PC-3 (cell line): ENCODE measurements at places on chromosomes 12 and 14. TPM values are rescaled to one million over a fixed set of nuclear protein-coding genes. Genes with fewer than 3 reads are reported as not detected.

The PLA2G1B gene
- not detected in 2 replicates for total RNA-seq

The TAS2R20 gene
- 0.11 and 0.46 TPM in 2 replicates for total RNA-seq

The RFLNA gene
- total RNA-seq, result not detected in 2 replicates

The CRIP1 gene
- total RNA-seq, result 45.9 and 48.7 TPM in 2 replicates

The BRF1 gene
- 55.8 and 86.1 TPM in 2 replicates for total RNA-seq

The CRACR2A gene
- total RNA-seq, result not detected in 2 replicates

The AVPR1A gene
- not detected in 2 replicates for total RNA-seq

The PLBD1 gene
- 0.87 and 1.5 TPM in 2 replicates for total RNA-seq

The KRT3 gene
- 0.17 and 0.33 TPM in 2 replicates for total RNA-seq

The TGFB3 gene
- 10.2 and 15.5 TPM in 2 replicates for total RNA-seq

The CLEC1B gene
- total RNA-seq, result not detected in 2 replicates

- DNase-seq, result no peak
Observed at GRCh38 chr12:114762490-114763110, 78.6 kb upstream of the TBX3 start.

DNA sequence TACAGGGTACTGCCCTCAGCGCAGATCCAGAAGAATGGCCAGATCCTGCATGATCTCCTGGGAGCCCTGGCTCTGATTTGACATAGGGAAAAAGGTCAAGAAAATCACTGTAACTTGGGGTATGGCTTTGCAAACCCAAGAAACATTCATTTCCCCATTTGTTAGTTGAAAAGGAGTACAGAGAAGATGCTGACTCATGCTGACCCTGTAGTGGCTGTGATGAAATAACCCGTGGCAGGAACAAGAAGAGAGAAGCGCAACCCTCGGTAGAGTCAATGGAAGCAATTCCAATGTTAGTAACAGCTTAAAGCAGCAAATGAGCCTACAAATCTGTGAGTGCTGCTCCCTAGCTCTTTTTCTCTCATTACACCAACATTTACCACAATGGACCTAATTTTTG is 281.6 kb upstream of the NPAS3 start:
- DNase-seq, result peak; percentile 10

DNA sequence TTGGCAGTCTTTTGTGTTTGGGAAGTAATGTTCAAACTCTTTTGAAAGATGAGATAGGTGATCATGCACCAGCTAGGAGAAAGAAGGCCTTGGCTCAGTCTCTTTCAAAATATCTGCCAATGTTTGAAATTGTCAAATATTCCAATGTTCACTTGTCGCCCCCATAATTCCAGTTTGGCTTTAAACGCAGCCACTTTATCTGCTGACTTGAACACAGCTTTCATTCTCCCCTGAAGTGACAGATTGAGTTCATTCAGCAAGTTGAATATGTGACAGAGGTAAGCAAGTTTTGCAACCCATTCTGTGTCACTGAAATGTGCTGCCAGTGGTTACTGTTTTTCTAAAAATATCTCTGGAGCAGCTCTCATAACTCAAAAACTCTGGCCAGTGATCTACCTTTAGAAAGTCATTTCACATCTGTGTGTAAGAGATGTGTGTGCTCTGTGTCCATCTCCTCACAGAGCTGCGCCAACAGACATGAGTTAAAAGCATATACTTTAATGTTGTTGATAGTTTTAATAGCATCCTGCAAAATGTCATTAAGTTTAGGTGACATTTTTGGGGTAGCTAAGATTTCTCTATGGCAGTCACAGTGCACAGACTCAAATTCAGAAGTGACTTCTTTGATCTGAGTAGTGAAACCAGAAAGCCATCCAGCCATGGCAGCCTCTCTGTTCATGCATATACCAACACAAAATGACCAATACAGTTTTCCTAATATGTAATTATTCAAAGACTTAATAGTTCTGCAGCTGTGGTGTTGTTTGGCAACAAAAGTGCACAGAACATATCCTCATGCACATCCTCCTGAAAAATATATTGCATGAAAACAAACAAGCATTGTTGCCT is 614.3 kb upstream of the MIS18BP1 start:
- no peak for DNase-seq

DNA sequence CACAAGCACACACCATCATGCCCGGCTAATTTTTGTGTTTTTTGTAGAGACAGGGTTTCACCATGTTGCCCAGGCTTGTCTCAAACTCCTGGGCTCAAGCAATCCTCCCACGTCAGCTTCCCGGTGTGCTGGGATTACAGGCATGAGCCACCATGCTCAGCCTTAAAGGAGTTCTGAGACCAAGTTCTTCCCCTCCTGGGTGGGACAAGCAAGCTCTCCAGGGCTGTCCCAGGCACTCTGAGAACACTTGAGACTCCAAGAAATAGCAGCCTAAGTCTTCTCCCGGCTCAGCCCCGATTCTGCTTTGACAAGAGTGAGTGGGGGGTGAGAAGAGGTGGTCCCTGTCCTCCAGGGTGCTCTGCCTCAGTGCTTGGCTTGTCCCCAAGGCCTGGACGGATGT is 86.4 kb downstream of the STAB2 start:
- no peak for DNase-seq

GRCh38 chr12:121248622-121249021 is 38.7 kb downstream of the P2RX4 start:
- DNase-seq, result no peak

DNA sequence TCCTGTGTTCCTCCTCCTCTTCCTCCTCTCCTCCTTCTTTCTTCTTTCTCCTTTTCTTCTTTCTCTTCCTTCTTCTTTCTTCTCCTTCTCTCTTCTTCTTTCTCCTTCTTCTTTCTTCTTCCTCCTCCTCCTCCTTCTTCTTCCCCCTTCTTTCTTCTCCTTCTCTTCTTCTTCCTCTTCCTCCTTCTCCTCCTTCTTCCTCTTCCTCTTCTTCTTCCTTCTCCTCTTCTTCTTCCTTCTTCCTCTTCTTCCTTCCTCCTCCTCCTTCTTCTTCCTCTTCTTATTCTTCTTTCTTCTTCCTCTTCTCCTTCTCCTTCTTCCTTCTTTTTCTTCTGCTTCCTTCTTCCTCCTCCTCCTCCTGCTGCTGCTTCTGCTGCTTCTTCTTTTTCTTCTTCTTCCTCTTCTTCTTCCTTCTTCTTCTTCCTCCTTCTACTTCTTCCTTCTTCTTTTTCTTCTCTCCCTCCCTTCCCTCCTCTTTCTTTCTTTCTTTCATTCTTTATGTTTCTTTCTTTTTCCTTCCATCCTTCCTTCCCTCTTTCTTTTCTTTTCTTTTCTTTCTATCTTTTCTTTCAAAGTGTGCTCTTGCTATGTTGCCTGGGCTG is 19.0 kb downstream of the C12orf71 start:
- no peak for DNase-seq

DNA sequence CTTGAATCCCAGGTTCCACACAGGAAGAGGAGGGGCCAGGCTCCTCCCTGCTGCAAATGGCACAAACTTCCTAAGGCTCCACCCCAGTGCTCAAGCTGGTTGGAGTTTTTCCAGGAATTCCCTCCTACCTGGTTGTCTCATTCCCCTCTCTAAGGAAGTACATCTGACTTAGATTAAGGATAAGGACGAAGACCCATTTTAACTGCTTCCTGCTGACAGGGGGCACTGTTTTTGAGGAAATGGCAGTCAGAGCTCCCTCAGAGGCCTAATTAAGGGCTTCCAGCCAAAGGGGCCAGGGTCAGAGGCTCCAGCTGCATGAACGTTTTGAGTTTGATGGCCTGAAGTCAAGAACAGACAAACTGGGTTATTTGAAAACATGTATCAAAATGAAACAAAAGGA is 1084.7 kb downstream of the SLC6A15 start:
- peak; percentile 54 for DNase-seq

DNA sequence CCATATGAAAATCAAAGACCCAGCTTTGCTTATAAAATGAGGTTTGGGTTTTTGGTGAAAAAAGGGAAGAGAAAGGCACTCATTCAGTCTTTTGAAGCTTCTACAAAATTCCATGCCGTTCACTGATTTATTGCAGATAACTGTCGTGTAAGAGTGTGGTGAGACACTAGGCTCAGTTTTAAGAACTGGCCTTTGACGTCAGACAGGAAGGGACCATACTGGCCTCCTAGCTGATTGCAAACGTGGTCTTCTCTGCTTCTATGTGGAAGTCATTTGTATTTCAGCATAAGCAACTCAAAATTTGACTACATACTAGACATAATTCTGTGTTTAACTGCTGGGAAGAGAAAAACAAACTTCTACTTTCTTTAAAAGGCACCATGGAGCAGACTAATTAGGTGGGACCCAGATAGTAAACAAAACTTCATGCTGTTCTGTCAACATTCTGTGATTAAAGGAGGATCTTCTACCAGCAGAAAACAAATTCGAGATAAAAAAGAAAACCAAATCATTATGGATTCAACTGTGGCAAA is 168.7 kb downstream of the TTC7B start:
- DNase-seq, result no peak

DNA sequence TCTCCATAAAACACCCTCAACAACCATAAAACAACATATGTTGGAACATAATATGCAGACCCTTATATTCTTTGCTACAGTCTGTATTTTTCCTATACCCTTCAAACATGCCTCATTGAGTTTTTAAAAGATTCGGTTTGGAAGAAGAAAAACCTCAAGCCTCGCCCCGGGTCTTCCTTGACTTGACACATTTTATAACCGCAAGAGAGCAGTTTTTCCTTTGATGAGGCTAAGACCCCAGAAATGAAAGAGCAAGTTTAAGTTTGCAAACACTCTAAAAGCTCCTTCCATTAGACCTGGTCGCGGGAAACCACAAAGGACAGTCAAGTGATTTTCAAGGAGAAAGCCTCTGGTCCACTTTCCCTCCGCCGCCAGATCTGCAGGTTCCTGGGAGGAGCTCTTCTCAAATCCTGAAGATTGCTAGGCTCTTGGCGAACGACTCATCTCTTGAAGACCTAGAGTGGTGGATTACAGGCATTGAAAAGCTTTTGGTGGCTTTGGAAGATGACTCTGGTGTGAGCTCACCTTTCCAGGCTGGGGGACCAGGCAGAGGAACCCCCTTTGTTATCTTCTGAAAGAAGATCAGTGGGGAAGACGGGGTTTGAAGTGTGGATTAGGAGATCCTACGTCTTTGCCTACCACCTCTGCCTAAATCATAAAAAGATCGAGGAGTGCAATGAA is at the start of gene ASCL4:
TSS of gene ASCL4 (plus strand) at position 356 of the 681 bp plus-strand sequence. CDS start 515 bp downstream, outside the sequence.
- DNase-seq, result no peak

GRCh38 chr14:75831952-75832351 is 149.8 kb downstream of the TGFB3 start:
- peak; percentile 94 for DNase-seq

- DNase-seq, result no peak
Observed at GRCh38 chr12:124774054-124774461, 89.6 kb downstream of the SCARB1 start.

- no peak for DNase-seq
Observed at GRCh38 chr12:110742096-110742717, 484 bp downstream of the PPP1CC start.

DNA sequence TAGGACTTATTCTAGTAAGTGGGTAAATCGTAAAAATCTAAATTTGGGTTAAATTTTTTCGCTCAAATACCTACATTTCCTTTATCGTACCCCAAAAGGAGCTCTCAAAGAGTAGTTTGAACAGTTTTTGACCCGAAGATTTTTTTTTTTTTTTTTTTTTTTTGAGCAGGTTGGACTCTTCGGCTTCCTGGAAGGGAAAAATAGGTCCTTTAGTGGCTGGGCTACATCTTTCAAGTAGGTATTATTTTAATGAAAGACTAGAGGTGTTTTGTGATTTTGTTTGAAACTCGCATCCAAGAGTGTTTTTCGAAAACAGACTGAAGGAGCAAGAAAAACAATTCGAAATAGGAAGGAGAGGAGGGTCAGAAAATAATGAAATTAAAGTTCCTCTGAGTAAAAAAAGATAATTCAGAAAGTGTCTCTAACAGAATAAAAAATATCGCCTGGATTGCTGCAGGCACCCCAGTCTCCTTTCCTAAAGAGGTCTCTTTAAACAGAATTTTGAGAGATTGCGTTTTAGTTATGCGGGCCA is 6.0 kb downstream of the CDKN1B start:
- DNase-seq, result peak; percentile 15

GRCh38 chr12:116954710-116955381 is 44.1 kb downstream of the FBXW8 start:
- DNase-seq, result no peak

DNA sequence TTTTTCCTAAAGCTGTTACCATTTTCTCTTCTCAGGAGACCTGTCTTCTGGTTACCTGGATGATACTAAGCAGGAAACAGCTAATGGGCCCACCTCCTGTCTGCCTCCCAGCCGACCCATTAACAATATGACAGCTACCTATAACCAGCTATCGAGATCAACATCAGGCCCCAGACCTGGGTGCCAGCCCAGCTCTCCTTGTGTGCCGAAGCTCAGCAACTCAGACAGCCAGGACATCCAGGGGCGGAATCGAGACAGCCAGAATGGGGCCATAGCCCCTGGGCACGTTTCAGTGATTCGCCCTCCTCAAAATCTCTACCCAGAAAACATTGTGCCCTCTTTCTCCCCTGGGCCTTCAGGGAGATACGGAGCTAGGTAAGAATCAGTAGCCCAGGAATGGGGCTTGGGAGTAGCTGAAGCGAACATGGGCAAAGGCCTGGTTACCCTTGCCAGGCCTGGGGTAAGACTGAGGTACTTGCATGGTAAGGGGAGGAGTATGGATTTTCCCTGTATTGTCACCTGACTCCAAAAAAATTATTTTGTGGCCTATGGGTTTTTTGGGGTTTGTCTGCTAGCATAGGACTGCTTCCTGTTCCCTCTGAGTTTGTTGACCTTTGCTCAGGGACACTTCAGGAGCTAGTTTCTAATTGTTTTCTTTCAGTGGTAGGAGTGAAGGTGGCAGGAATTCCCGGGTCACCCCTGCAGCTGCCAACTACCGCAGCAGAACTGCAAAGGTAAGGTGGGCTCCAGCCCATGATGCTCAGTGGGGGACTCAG is 26.6 kb downstream of the TRAFD1 start:
- DNase-seq, result no peak
